Activated CD4-positive, alpha-beta T cell treated with anti-CD3 and anti-CD28 coated beads for 24 hours (primary cell): ENCODE measurements at places on chromosomes 7 and 10.

GRCh38 chr10:109956454-109957091 is 33.3 kb upstream of the XPNPEP1 start:
- peak; percentile 10 for DNase-seq

DNA sequence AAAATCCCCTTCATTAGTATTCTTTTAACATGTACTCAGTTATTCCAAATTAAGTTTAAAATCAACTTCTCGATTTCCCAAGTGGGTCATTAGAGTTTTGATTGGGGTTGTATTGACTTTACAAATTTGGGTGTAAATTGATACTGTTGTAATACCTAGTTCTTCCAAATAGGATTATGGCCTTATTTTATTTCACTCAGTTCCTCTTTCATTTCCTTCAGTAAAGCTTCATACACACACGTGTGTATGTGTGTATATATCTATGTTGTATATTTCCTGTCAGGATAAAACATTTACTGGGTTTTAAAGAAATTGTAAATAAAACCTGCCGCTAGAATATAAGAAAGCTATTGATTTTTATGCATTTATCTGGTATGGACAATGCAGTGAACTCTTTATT is 15.9 kb downstream of the YME1L1 start:
- DNase-seq = no peak

GRCh38 chr7:78635026-78635793 is 818.3 kb downstream of the MAGI2 start:
- DNase-seq = no peak

DNA sequence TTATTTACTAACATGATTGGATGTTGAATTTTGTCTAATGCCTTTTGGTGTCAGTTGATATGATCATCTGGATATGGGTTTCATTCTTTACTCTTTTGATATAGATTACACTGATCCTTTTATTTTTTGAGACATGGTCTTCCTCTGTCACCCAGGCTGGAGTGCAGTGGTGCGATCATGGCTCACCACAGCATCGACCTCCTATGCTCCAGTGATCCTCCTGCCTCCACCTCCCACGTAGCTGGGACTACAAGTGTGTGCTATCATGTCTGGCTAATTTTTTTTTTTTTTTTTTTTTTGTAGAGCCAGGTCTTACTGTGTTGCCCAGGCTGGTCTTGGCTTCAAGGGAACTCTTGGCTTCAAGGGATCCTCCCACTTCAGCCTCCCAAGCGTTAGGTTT is 27.1 kb downstream of the BMS1 start:
- DNase-seq = no peak

DNA sequence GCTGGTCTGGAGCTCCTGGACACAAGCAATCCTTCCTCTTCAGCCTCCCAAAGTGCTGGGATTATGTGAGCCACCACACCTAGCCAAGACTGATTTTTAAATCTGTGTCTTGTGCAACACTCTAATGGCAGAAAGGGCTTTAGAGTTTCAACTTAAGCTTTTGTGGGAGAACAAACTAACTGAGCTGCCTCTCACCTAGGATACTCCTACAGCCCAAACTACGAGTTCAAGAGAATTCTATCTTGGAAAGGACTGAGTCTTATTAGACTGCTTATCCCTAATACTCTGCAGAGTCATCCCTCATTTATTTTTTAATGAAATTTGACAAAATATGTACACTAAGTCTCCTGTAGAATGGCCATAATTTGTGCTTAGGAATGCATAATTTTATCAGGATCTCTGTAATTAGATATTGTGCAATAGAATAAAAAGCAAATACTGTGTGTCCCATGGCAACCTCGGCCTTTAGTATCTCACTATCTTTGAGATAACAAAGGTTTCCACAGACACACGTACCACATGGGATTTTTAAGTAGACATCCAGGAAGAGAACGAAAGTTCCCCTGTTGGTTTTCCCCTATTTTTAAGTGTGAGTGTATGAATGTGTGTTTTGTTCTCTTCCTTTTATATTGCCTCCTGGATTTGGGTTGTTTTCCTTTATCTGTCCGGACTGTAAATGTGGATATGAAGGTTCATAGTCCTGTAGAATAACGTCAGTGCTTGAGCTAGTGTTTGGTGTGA is 199.4 kb upstream of the TCF7L2 start:
- no peak for DNase-seq

DNA sequence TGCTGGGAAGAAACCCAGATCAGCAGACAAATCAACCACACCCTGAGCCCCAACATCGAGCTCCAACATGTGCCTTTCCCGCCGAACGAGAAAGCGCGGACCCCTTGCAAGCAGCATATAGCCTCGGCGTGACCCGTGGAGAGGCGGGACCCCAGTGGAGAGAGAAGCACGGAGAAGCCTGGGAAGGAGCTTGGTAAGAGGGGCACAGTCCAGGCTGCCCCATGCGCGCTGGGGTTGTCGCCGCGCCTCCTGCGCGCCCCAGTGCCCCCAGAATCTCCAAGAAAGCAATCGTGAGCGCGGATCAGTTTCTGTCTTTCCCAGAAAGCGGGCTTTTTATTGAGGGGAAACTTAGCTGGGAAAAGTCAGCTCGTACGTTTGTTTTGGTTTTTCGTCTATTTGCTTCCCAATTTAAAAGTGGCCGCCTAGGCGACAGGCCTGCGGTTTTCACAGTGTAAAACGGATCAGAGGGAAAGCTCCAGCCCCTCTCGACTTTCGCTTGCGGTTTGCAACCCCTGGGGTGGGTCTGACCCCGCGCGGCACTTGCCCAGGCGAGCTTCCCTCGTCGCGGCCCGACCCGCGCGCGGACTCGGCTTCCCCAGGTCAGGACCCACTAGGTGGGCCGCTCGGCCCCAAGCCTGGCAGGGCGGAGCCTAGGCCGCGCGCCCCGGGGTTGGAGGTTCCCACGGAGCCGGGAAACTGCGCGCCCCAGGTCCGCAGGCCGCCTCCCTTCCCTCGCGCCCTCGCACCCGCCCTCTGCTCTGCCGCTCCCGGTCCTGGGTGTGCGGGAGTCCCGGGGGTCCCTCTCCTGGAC is 31.1 kb downstream of the SKIDA1 start:
- no peak for DNase-seq
